ENCODE measurements at places on chromosomes 11 and 22.

DNA sequence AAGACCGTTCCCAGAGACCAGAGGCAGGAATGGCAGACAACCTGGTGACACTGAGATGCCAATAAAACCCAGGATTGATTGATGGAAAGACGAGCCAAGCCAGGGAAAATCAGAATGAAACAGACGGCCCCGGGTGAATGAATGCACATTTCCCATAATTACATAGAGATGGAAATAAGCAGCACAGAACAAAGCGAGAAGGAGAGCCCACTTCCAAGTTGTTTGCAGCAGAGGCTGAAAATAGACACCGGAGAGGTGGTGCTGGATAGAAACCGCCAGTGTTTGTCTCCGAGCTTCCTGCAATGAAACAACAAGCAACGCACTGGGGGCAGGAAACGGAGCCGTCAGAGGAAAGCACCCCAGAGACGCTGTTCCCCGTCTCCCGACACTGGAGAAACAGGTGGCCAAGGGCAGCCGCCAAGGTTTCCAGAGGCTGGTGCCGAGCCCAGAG lies 406.8 kb downstream of the SHANK2 start:
- DNase-seq = no peak

DNA sequence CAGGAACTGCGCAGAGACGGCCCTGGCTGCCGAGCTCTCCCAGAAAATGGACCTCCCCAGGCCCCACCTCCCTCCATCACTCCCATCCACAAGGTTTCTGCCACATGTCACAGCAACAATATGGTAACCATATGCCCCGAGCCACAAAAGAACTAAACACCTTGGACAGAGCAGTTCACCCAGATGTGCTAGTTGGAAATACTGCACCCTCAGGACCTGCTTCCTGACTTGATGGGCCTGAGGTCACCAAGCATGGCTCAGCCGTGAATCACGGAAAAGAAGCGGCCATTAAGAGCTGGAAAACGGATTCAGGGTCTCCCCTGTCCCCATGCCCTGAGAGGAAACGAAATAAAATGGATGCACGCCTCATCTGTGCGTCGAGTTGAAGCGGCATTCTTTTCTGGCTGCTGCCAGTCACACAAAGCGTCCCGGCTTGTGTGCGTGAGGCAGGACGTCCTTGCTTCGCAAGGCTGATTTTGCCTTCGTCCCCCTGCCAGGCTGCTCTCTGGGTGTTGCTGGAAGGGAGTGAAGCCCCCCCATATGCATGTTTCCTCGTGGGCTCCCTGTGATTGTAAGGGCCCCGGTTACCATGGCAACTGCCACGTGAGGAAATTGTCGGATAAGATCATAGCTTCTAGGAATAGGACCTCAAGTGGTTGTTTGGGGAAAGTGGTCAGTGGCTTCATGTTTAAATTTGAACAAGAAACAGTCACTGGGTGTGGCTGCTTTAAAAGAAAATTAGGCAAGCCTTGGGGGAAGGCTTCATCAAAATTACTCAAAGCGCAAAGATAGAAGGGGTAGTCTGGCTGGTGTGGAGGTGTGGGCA lies 51.7 kb downstream of the FLI1 start:
- no peak for DNase-seq

- DNase-seq = no peak
These were observed 36.1 kb upstream of the AMOTL1 start for GRCh38 chr11:94731880-94732601.

DNA sequence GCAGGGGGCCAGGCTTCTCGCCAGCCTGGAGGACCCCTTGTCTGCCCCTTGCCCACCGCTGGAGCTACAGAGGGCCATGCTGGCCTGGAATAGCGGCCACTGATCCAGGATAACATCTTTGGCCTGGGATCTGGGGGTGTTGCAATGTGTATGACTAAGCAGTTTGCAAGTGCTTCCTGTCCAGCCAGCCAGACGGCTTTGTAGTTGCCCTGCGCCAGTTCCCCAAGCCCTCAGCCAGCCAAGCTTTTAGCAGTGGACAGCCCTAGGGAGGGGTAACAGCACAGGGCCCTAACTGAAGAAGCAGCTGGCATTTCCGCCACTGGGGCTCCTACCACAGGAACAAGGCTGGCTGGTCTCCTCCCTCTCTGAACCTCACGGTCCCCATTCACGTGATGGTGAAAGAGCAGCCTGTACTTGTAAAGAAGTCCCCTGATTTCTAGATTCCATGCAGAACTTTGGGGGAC lies 32.1 kb downstream of the UQCR10 start:
- no peak for DNase-seq

GRCh38 chr22:25766418-25766817 lies 24.4 kb downstream of the MYO18B start:
- DNase-seq = no peak

DNA sequence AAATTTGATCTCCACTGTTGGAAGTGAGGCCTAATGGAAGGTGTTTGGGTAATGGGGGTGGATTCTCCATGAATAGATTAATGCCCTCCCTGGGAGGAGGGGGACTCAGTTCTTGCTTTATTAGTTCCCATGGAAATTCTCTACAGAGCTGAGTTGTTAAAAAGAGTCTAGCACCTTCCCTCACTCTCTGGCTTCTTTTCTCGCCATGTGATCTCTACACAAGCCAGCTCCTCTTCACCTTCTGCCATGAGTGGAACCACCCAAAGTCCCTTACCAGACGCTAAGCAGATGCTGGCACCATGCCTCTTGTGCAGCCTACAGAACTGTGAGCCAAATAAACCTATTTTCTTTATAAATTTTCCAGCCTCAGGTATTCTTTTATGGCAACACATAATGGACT lies 465.8 kb upstream of the ANO5 start:
- no peak for DNase-seq

GRCh38 chr11:15569305-15570025 lies 454.7 kb downstream of the INSC start:
- DNase-seq = no peak

DNA sequence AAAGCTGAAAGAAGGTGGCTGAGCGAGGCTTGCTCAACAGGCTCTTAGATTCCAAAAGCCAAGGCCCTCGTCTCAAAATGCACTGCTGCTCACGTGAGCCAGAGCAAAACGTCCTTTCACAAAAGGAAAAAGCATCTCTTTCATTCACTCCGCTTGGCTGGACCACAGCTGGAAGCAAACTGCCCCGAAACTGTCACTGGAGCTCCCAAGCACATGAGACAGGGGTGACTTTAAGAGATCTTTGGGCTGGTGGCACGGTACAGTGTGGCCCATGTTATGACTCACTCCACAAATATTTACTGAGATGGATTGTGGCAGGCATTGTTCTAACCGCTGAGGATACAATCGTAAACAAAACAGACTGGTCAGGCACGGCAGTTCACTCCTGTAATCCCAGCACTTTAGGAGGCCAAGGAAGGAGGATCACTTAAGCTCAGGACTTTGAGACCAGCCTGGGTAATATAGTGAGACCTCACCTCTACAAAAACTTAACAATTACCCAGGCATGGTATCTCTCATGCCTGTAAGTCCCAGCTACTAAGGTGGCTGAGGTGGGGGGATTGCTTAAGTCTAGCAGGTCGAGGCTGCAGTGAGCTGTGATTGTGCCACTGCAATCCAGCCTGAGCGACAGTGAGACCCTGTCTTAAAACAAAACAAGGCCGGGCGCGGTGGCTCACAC lies 3.6 kb downstream of the PLA2G6 start:
- DNase-seq = no peak

- no peak for DNase-seq
These were observed 74.2 kb downstream of the STIM1 start for GRCh38 chr11:3929649-3930048.

DNA sequence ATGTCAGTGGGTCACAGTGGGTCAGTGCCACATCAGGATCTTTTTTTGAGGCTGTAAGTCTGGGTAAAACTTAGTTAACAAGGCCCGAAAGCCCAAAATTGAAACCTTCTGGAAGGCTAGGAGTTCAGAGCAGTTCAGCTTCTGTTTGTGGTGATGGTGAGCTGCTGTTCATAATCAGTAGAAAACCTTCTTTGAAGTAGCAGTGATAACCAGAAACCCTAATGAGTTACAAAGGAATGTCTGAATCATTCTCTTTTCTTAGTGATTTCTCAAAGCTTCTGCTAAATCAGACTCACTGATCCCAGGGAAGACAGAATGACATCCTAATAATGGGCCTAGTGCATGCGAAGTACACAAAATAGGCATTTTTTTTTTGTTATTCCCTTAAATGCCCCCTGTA lies 124.7 kb downstream of the PARVA start:
- DNase-seq = no peak

DNA sequence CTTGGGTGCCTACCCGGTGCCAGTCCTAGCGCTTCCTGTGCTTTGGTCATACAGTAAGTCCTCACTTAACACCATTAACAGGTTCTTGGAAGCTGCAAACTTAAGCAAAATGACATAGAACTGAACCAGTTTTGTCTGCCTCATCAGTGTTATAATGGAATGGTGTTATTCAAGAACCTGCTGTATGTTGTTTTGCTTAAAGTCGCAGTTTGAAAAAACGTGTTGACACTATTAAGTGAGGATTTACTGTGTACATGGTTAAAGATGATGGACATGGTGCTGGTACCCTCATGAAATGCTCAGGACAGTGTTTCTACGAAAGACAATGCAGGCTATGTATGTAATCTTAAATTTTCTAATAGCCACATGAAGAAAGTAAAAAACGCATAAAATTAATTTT lies 41.3 kb downstream of the PPP6R3 start:
- DNase-seq = no peak

DNA sequence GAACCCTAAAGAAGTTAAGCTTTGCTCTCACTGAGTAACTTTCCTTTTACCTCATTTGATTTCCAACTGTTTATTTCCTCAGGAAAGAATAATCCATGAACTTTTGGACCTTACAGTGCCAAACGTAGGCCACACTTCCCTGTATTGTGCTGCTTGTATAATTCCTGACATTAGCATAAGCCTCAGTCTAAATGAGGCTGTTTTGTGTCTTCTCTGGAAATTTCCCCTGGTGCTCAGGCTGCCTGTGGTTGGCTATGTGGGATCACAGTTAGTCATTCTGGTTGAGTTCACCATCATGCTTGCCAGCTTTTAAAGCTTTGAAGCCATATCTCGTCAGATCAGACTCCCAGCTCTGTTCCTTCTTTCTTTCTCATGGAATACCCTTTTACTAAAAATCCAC lies 107.0 kb downstream of the FAM76B start:
- no peak for DNase-seq

- DNase-seq = no peak
These were observed 2.2 kb downstream of the OR56B1 start for GRCh38 chr11:5738431-5738830.

- DNase-seq = no peak
These were observed 12.9 kb downstream of the PHLDA2 start for GRCh38 chr11:2916114-2916891.

- DNase-seq = no peak
These were observed 257.2 kb downstream of the ETS1 start for GRCh38 chr11:128330203-128330602.

DNA sequence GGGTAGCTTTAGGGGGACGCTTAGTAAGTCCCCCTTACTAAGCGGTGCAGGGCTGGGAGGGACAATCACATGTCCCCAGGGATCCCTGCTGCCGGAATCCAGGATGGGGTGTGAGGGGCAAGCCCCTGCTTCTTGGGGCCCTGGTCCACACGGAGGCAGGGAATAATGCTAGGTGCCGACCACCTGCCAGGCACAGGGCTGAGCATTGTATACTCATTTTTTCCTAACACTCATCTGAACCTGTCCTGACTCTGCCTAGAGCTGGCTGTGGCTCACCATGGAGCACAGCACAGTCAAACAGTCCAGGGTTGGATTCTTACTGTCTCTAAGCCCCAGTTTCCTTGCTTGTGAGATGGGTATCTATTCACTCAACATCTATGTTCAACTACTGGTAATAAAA lies 1.4 kb upstream of the LTBP3 start:
- no peak for DNase-seq

- DNase-seq = no peak
These were observed 60.0 kb downstream of the LIF start for GRCh38 chr22:30186510-30186909.

- DNase-seq = no peak
These were observed 11.0 kb downstream of the RNF185 start for GRCh38 chr22:31170971-31171370.

DNA sequence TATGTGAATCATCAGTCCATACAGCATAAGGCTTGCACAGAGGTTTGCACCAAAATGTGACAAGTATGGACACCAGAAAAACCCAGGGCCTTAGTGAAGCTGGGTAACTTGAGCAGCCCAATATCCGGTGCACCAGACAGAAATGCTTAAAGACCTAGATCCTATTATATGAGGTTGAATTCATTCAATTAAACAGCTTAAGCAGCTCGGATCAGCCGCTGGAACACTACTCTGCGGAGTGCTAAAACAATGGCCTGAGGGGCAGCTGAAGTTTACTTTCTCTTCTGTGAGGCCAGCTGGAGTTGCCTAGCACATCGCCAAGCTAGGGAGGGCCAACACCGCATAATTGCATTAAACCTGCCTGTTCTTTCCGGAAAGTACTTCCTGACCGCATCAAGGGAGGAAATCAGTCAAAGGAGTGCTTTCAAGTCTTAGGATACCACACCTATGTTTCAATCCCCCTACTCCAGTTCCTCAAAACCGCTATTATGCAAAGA lies 17.0 kb upstream of the FAM181B start:
- DNase-seq = no peak

DNA sequence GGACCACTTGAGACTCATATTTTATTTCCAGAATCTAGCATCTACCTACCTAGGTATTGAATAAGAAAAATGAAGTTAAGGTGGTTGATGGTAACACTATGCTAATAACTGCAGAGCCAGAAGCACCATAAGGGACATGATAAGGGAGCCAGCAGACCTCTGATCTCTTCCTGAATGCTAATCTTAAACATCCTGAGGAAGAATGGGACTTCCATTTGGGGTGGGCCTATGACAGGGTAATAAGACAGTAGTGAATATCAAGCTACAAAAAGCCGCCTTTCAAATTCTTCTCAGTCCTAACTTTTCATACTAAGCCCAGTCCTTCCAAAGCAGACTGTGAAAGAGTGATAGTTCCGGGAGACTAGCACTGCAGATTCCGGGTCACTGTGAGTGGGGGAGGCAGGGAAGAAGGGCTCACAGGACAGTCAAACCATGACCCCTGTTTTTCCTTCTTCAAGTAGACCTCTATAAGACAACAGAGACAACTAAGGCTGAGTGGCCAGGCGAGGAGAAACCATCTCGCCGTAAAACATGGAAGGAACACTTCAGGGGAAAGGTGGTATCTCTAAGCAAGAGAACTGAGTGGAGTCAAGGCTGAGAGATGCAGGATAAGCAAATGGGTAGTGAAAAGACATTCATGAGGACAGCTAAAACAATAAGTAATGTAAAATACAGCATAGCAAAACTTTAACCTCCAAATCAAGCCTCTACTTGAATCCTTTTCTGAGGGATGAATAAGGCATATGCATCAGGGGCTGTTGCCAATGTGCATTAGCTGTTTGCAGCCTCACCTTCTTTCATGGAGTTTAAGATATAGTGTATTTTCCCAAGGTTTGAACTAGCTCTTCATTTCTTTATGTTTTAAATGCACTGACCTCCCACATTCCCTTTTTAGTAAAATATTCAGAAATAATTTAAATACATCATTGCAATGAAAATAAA lies 2.1 kb downstream of the HBB start:
- DNase-seq = no peak

DNA sequence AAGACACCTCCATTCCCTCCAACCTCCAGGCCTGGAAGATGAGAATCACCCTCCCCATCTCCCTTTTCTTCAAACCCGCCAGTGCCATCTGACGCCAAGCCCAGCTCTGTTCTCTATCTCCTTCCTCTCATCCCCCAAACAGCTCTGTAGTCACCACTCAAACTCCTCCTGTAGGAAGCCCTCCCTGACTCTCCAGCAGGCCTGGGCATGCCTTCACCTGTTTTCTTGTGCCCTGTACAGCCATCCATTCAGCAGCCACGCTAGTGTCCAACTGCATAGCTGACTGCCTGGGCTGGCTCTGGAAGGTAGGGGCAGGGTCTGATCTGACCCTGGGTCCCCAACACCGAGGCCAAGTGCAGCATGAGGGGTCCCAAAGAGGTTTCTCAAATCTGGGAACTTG lies 25.0 kb downstream of the GDPD5 start:
- DNase-seq = no peak

Data from NCI-H2081 (cell line).